ENCODE measurements at places on chromosomes 7 and 10.

DNA sequence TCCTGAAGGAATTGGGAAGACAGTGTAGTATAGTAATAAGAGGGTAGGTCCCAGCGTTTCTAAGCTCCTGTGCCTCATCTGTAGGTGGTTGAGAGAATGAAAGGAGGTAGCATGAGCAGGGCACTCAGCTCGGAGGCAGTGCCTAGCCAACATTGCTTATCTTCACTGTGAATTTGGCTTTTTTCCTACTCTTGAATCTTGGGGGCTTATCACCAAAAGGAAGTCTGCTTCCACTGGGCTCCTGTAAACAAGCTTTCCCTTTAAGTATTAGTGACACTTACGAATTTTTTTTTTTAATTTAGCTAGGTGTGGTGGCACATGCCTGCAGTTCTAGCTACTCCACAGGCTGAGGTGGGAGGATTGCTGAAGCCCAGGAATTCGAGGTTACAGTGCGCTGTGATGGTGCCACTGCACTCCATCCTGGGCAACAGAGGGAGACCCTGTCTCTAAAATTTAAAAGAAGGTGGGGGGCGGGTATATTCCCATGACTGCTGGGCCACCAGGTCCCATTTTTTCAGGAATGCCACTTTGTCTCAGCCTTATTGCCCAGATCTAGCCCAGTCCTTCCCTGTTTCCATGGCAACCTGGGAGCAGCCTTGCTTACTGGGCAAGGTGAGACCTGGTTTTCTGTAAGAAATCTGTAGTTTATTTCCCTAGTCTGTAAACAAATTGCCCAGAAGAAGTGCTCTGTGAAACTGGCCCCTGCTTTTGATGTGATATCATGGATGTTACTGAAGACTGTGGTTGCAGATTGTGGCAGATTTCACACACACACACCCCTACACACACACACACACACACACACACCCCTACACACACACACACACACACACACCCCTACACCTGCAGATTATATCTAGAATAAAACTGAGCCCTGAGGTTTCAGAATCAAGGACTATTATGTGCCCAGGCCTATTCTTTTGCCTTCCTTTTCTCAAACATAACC is 19.4 kb downstream of the OGDH start:
- DNase-seq: no peak

DNA sequence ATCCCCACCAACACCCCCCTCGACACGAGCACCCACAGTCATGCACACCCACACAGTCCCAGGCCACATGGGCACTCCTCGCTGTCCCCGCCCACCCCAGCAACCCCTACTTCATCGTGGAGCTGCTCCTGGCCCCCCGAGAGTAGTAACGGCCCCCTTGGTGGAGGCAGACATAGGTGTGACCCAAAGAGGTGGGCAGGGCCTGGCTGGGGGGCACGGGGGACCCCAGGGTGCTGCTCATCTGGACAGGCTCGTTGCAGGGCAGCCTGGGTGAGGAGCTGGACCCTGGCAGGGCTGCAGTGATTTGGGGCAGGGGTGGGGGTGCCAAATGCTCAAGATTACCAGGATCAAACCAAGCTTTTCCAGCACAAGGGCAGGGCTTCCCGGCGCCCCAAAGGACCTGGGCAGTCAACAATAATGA is 42.4 kb upstream of the ZMIZ1 start:
- no peak for DNase-seq

- DNase-seq: no peak
Observed at GRCh38 chr7:32894171-32894570, 2.6 kb upstream of the KBTBD2 start.

GRCh38 chr10:121880895-121881294 is 46.9 kb downstream of the ATE1 start:
- DNase-seq: no peak

DNA sequence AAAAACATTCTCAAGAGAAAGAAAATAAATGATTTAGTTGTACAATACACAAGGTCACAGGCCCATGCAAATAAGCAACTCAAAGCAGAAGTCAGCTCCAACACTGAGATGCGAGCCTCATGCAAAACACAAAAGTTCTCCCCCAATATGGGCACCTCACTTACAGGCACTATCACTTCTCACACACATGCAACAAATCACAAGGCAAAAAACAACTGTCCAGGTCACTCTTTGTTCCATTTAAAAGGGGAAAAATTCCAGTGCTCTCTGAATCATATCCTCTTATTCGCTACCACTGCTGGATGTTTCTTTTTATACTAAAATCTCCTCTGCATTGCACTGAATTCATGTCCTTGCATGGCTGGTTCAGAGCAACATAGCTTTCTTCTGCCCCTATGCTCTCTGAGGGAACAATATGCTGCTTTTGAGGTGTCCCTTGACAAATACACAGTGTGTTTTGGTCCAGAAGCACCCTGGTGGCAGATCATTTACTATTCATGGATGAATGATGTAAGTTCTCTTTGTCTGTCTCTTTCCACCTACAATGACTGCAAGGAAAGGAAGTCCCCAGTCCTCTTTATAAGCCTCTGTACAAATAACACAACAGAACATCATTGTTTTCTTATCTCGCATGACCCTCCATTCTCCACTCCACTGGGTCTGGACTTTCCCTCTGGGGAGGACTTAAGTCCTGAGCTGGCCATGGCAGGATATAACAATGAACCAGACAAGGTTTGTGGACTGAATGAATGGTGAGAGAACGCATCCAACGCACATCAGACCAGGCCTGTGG is 85.4 kb upstream of the GSDME start:
- no peak for DNase-seq

- DNase-seq: no peak
Observed at GRCh38 chr10:102604439-102604841, 39.8 kb upstream of the TRIM8 start.

DNA sequence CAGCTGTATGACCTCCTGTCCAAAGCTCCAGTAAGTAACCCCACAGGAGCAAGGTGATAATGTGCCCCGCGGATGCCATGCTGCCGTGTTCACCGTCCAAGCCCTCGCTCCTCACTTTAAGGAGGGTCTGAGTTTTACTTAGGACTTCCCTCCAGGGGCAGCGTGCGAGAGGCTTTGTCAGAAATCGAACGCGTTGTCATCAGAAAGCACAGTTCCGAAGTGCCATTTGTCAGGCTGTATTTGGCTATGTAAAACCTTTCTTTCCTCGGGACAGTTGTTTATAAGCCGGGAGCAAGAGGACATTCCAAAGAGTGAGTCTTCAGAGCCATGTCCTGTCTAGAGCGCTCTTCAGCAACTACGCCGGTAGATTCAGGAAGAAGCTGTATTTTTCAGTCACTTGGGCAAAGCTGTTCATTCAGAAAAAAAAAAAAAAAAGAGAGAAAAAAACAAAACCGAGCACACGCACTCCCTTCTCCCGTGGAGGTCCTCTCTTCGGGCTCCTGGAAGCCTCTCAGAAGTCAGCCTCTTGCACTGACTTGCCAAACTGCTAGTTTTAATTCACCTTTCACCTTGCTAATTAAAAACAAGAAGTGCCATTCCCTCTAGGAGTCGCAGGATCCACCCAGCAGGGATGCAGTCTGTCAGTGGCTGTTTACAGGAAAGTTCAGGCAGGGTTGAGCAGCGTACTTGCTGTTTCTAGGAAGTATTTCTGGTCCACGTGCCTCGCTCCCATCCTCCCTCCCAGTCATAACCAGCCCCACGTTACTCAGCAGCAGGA is at the start of gene SEMA3E:
SEMA3E (minus strand) TSS at position 676 of the 778 bp plus-strand sequence.
- DNase-seq: no peak

- no peak for DNase-seq
Observed at GRCh38 chr10:62270020-62270419, 1.4 kb upstream of the RTKN2 start.

GRCh38 chr7:88071994-88072714 is 138.1 kb downstream of the ADAM22 start:
- DNase-seq: no peak

DNA sequence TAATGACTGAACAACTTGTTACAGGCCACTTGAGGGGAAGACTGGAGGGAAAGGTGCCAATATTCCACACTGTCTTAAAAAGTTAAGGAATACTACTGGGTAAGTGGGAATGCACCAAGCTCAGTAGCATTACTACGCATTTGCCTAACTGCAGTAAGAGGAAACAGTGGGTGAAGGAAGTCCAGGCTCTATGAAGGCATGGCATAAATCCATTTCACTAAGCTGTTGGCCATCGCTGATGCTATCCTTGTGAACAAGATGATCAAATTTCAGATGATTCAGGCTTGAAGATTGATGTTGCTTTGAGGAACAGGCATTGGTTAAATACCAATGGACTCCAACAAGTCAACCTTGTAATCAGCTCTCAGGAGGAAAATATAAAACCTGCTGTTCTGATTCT is 44.2 kb upstream of the TES start:
- DNase-seq: no peak

DNA sequence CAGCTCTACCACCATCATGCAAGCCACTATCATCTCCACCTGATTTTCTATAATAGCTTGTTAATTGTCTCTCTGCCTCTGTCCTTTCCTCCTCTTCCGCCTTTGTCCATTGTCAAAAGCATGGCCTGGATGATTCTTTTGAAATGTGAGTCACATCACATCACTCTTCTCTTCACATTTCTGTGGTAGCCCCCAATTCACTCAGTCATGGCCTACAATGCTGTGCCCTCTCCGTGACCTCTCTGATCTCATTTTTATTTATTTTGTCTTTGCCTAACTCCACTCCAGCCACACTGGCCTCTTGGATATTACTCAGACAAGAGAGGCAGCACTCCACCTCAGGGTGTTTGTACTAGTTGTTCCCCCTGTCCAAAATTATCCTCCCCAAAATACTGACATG is 4.9 kb upstream of the ABCB4 start:
- no peak for DNase-seq

- DNase-seq: no peak
Observed at GRCh38 chr10:86900955-86901354, 56.5 kb downstream of the MMRN2 start.

All from activated CD4-positive, alpha-beta T cell treated with anti-CD3 and anti-CD28 coated beads, Interleukin-2, amount 50 U/mL, for 24 hours (primary cell).